ENCODE measurements at places on chromosomes 3 and 15.

- DNase-seq, result no peak
Observed at GRCh38 chr3:464255-464654, 267.7 kb downstream of the CHL1 start.

- no peak for DNase-seq
Observed at GRCh38 chr3:77303955-77304699, 264.2 kb downstream of the ROBO2 start.

- no peak for DNase-seq
Observed at GRCh38 chr15:95940431-95940985, 390.0 kb upstream of the NR2F2 start.

GRCh38 chr3:64080616-64081234, 57.4 kb upstream of the PSMD6 start:
- DNase-seq, result no peak

DNA sequence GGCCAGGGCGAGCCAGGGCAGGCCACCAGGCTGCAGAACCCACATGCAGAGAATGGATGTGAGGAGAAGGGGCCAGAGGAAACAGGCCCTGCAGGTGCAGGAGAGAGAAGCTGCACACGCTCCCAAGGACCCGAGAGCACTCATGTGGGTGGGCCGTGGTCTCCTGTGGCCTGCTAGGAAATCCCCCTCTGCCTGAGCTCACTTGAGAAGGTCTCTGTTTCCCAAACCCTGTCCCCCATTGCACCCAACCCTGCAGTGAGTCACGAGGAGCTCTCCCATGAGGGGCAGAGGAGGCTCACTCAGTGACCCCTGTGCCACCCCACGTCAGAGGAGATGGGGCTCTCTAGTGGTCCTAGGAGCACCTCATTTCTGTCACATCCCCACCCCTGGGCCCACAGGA, 111.1 kb downstream of the KLF13 start:
- DNase-seq, result no peak

All from GM19239 (cell line).